Stimulated activated CD8-positive, alpha-beta memory T cell treated with anti-CD3 and anti-CD28 coated beads, Interleukin-12 subunit alpha, Interleukin-12 subunit beta, amount 100 ng/mL, for 4 hours (primary cell): ENCODE measurements at places on chromosomes 11 and 22.

DNA sequence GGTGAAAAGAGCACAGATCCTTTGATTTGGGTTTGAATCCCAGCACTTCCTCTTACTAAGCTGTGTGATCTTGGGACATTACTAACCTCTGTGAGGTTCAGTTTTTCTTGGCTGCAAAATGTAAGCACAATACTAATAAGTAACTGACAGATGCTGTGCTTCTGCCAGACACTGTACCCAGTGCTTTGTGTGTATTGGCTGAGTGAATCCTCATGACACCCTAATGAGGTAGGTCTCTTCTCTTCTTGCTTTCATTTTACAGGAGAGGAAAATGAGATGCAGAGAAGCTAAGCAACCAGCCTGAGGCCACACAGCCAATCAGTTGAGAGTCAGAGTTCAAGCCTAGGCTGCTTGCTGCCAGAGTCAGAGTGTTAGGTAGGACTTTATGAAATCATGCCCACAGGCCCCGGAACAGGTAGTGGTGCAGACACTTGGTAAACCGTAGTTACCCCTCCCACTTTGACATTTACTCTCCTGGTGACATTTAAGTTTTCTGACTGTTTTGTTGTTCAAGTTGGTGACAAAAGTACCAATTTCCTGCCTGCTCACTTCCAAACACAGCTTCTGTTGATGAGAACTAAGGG lies 21.2 kb downstream of the PTPRJ start:
- peak; percentile 64 for DNase-seq

GRCh38 chr11:46134540-46134939 lies 13.3 kb upstream of the PHF21A start:
- no peak for DNase-seq

GRCh38 chr11:73464347-73464746 lies 88.1 kb downstream of the RELT start:
- DNase-seq, result no peak

DNA sequence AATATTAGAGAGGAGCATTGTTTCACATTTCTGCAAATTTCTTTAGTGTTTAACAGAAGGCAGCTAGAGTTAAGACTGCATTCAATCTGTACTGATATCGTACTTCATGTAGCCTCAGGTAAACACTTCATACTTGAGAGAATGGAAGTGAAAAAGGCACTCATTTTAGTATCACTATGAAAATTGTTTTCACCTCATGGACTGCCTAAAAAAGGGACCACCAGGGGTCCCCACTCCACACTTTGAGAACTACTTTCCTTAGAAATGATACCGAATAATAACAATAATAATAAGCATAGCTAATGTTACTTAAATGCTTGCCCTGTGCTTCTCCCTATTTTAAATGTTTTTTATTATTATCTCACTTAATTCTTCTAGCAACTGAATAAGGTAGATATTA lies 95.1 kb downstream of the BLID start:
- no peak for DNase-seq

DNA sequence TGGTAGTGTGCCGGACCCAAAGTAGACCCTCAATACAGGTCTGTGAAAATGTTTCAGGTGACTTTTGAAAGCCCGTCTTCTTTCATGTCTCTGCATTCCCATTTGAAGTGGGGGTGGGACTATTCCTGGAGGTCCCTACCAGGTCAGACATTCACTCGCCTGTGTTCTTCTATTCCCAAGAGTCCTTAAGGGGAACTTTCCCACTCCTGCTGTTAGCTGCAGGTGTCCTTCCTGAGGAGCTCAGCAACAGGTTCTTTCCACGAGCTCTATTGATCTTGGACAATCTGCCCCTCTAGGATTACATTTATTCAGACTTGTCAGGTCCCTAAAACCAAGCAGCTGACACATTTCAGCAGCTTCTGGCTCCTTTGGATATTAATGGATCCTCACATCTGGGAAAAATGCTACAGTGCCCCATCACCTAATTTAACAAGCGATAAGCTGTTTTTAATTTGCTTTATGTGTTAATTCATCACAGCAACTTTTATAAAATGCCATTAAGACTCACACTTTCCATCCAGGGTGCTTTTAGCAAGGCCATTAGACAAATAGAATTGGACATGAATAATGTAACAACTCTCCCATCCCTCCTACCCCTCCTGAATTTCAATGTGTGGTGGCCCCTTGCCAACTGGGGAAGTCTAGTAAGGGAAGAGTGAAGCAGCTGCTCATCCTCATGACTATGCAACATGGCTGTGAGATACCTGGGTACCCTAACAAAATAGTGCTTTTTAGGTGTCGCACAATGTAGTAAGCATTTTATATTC lies 259.5 kb upstream of the CCDC90B start:
- DNase-seq, result no peak

DNA sequence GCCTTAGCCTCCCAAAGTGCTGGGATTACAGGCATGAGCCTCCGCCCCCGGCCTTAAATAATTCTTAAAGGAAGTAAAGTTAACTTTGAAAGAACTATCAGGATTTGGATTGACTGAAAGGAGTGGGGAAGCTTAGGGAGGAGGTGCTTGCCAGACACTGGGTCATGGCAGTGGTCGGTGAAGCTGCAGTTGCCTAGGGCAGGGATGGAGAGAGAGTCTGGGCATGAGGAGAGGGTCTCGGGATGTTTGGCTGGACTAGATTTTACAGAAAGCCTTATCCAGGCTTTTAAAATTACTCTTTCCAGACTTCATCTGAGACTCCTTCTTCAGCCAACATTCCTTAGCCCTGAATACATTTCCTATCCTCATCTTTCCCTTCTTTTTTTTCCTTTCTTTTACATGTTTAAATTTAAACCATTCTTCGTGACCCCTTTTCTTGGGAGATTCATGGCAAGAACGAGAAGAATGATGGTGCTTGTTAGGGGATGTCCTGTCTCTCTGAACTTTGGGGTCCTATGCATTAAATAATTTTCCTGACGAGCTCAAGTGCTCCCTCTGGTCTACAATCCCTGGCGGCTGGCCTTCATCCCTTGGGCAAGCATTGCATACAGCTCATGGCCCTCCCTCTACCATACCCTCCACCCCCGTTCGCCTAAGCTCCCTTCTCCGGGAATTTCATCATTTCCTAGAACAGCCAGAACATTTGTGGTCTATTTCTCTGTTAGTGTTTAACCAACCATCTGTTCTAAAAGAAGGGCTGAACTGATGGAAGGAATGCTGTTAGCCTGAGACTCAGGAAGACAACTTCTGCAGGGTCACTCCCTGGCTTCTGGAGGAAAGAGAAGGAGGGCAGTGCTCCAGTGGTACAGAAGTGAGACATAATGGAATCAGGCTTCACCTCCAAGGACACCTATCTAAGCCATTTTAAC lies at the start of gene NNMT:
TSS of gene NNMT (plus strand) at position 724 of the 929 bp plus-strand sequence. CDS start at position 882, 158 bp downstream.
- no peak for DNase-seq

GRCh38 chr11:123302751-123303195 lies 107.7 kb upstream of the CLMP start:
- DNase-seq, result no peak

- DNase-seq, result no peak
Measured at GRCh38 chr11:83285151-83285770, 906 bp downstream of the CCDC90B start.

GRCh38 chr22:22745225-22746060 lies 101.0 kb downstream of the GGTLC2 start:
- DNase-seq, result no peak

- DNase-seq, result no peak
Measured at GRCh38 chr22:17239156-17239701, 20.0 kb upstream of the ADA2 start.

DNA sequence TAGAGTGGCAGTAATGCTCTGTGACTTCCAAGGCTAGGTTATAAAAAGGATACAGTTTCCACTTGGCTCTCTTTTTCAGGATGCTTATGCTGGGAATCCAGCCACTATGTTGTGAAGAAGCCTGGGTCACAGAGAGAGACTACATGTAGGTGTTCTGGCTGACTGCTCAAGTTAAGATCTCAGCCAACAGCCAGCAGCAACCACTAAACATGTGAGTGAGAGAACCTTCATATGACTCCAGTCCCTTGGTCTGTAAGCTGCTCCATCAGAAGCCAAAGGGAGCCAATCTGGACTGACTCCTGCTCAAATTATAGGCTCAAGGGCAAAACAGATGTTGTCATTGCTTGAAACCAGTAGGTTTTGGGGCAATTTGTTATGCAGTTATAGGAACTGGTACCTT lies 162.7 kb downstream of the MAML2 start:
- no peak for DNase-seq

DNA sequence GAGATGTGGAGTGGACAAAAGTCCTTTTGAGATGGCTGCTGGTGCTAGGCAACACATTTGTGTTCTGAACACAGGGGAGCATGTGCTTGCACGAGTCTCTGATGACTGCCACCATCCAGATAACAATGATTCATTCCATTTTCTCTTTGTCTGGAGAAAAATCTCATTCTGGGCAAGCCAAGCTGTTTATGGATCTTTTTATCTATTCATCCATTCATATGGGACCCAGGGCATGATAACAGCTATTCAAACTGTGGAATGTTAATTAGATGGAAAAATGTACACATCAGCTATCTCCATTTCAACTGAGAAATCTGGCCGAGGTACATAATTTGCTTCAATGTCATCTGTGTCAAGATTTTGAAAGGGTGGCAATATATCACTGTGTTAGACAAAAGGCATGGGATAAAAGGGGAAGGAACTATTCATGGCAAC lies 117.5 kb upstream of the ZBED5 start:
- no peak for DNase-seq

GRCh38 chr11:42036201-42036600 lies 576.7 kb upstream of the LRRC4C start:
- DNase-seq, result no peak

GRCh38 chr11:113338730-113339129 lies 24.3 kb downstream of the TTC12 start:
- DNase-seq, result no peak

DNA sequence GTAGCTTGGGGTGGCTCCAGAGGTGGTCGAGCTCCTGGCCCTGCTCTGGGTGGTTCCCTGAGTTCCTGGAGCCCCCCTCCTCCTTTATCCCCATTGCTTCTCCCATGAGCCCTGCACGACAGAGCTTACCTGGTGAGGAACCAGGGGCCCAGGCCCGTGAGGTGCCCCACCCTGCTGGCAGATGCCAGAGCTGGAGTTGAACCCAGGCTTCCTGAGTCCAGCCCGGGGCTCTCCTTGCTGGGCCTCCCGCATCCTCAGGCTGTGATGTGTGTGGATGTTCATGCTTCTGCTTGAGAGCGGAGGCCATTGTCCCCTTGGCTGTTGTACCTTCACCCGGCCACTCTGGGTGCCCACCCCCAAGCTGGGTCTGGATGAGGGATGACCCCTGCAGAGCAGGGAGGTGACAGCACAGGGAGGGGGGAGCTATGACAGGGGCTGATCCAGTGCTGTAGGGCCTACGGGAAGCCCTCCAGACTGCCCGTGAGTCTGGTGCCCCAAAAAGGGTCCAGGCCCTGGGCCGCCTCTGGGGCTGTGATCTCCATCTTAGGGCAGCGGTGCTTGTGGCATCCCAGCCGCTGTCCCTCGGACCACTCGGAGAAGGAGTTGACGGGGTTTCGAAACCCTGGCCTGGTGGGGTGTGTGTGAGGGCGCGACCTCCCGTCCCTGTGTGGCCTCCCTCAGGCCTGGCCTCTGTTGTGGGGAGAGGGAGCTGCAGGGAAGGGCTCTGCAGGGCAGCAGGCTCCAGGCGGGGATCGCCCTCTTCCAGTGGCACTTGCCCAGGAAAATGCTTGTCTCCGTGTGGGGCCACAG lies 14.4 kb downstream of the MPPED1 start:
- no peak for DNase-seq

DNA sequence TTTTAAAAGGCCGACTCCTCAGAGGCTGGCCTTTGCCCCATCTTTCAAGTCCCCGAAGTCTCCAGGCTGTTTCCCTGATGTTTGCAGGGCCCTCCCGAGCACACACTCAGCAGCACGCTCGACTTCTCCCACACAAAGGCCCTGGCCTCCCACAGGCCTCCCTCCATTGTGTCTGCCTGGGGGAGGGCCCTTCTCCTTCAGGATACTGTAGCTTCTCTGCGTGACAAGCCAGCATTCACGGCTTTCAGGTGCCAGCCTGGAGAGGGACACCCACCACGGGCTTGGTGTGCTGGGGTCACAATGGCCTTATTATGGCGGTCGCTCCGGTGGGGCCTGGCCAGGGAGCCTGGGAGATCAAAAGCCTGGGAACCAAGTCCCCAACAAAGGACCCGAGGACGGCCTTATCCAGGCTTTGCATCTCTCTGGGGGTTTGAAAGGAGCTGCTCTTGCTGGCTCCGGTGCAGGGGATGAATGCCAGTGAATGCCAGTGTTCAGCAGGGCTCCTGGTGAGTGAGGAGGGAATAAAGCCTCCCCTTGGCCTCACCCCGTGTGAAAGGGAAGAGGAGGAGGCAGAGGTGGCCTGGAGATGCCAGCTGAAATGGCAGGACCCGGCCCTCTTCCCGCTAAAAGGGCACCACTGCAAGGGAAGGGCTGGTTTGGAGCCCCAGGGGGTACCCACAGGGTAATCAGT lies 55.0 kb downstream of the TRAF6 start:
- no peak for DNase-seq

GRCh38 chr11:30579415-30580175 lies 6.6 kb downstream of the MPPED2 start:
- no peak for DNase-seq

DNA sequence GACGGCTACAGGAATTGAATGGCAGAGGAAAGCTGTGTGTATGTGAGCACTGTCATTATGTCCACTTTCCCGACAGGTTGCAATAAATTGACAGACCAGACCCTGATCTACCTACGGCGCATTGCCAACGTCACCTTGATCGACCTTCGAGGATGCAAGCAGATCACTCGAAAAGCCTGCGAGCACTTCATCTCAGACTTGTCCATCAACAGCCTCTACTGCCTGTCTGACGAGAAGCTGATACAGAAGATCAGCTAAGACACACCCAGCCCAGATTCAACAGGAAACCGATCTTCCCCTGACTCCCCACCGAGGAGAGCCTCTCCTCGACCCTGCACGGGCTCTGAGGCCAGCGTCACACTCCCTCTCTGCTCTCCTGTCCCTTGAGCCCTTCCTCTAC lies 11.5 kb upstream of the GRK2 start:
- no peak for DNase-seq

DNA sequence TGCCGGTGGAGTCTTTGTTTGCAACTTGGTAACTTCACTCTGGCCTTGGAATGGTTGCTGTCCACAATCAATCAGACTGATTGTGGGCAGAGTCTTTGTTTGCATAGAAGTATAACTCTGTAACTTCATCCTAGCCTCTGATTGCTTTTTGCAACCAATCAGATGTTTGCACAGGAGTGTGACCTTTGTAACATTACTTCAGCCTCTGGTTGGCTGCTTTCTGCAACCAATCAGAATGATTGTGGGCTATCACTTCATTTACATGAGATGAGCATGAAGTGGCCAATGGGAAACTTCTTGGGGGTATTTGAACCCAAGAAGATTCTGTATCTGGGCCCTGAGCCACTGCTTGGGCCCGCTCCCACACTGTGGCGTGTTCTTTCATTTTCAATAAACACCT lies 79.6 kb upstream of the CLDN5 start:
- no peak for DNase-seq

- DNase-seq, result no peak
Measured at GRCh38 chr22:28410050-28410816, 269.4 kb downstream of the TTC28 start.

DNA sequence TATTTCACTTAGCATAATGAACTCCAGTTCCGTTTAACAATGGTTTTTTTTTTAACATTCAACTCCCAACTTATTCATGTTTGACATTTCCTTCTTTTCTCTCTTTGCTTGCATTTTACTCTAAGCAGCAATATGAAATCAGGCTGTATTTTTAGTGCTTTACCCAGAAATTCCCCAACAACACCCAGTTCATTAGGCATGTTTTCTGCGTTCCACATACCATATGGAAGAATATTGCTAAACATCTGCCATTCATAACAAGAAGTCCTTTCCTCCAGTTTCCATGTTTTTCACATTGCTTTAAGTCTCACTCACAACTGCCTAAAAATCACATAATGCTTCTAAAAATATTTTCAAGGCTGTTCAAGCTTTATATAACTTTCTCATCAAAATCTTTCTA lies 45.8 kb downstream of the PLAAT5 start:
- no peak for DNase-seq
